ENCODE measurements at places on chromosomes 5 and 9.
A peak's percentile ranks its signal among the peaks of the same experiment; 100 is the strongest.

- DNase-seq = no peak
Measured at GRCh38 chr9:5819174-5819573, 13.7 kb downstream of the ERMP1 start.

DNA sequence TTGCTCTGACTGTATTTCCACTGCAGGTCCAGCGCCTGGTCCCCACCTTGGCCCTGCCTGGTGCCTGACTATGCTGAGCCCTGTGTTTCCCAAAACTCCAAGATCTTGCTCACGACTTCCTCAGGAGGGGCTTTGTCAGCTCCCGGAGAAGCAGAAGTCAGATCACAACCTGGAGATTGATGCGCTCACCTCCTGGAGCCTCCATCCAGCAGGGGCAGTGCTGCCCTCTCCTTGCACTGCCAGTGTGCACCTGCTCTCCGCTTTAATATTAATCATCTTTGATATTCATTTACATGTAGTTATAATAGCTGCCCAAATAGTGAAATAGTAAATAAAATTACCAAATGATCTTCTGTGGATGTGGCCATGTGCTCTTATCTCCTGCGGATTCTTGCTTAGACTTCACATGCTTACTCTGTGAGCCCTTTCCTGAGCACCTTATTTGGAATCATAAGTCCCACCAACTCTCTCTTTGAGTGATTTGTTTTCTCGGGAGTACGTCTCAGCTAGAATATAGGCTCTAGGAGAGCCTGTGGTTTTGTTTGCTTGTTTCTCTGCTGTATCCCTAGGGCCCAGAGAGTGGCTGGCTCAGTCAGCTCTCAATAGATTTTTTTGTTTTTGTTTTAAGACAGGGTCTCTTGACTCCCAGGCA lies 17.4 kb downstream of the MAML1 start:
- no peak for DNase-seq

GRCh38 chr9:87578625-87579024 lies 81.0 kb downstream of the DAPK1 start:
- DNase-seq = no peak

DNA sequence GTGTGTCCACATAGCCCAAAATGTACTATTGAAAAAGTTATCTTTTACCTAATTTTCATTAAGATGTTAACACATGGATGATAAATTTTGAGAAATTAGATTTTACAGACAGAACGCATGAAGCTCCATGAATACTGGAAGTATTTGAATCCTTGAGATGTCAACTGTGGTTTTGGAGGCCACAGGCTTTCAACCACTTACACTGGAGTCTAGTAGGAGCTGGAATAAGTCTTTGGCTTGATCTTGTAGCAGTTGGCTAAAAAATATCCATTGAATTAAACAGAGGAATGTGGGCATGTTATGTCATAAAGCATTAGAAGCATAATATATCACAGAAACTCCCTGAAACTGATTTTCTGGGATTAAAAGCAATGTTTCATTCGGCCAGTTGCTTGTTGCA lies 52.9 kb downstream of the CAMK4 start:
- DNase-seq = no peak

- no peak for DNase-seq
Measured at GRCh38 chr5:38796742-38797108, 49.1 kb upstream of the OSMR start.

DNA sequence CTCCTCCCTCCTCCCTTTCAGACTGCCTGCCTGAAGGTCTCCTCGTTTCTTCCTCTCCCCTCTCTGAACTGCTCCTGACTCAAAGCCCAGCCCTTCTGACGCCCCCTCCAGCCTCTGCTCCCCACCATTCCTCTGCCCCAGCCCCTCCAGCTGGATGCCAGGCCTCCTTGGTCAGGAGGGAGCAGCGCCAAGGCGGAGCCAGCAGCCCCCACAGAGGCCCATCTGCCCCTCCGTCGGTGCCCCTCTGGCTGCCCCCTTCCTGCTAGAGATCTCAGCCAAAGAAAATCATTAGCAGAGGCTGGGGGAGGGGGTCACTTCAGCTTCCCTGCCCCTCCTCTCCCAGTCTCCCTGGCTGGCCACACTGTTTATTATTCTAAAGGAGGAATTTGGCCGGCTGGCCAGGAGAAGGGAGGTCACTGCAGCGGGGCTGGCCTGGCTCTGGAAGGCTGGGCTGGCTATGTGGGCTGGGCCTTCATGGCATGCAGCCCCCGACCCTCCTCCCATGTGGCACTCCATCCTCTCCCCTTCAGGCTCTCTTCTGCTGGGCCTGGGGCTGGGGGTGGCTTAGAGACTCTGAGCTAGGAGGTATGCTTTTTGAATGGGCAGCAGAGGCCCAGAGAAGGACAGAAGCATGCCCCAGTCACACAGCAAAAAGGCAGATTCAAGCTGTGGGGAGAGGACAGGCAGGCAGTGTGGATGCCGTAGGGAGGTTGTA lies 16.9 kb downstream of the PDGFRB start:
- peak; percentile 99 for DNase-seq

DNA sequence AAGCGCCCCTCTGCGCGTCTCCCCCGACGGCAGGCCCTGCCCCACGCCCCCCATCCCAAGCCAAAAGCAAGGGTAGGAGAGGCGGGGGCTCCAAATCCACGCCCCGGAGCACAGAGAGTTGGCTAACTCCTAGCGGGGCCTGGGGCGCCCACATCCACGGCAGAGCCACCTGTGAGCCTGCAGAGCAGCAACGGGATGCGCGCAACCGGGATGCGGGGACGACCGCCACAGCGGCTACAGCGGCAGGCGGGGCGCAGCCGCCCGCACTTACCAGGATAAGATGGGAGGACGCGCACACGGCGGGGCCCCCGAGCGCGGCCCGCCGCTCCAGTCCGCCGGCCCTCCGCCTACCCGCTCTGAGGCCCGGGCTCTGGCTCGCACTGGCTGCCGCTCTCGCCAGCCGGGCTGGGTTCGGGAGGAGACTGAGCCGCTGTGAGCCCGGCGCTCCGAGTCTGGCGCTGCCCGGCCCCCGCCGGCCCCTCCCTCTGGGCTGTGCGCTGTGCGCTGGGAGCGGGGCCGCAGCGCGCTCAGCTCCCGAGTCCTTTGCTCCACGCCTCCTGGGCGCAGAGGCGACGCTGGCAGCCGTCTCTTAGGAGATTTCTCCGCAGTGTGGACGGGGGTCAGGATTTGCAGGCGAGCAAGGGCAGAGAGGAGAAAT lies at the start of gene SLC24A2:
Gene SLC24A2, minus strand, starts transcription at position 424 of the 658 bp plus-strand sequence.
- DNase-seq = no peak

DNA sequence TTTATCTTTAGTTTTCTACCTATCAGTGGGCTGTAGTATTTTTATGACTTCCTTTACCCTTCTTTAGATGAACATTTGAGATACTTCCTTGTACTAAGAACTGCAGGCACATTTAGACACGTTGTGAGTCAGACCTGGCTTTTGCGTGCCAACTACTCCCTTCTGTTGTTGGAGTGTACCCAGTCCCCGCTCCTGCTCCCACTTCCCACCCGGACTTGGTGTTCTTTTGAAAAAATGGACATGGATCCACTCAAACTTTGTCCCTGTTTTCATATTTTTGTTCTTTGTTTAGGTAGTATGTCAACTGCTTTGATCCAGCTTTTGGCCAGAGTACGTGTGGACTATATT lies 60.7 kb downstream of the PARP8 start:
- no peak for DNase-seq

DNA sequence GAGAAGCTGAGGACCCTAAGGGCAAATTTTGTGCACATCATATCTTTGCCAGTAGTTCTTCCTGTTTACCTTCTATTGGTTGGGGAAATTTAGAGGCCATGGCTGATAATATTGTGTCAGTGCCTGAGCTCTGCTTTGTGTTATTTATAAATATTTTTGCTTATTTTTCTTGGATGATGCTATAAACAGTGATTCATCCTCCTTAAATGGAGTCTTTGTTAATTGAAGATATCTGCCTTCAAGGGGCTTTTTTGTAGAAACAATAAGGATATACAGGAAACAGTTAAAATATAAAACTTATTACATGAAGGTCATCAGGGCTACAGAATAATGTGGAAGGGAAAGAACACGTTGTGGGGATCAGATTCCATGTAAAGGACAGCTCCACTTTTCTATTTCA lies 78.0 kb downstream of the PAM start:
- peak; percentile 47 for DNase-seq

DNA sequence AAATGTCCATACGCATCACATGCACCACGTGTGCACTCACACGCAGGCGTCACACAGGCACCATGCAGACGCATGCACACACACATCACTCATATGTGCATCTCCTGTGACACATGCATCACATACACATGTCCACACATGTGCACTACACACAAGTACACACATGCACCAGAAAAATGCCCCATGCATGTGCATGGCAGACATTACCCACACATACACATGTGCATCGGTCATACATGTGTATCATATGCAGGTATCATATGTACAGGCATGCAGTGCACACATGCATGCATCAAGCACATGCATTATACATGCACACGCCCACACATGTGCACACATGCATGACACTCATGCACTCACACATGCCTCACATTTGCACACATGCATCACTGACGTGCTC lies 26.1 kb downstream of the ADAMTS2 start:
- DNase-seq = no peak

DNA sequence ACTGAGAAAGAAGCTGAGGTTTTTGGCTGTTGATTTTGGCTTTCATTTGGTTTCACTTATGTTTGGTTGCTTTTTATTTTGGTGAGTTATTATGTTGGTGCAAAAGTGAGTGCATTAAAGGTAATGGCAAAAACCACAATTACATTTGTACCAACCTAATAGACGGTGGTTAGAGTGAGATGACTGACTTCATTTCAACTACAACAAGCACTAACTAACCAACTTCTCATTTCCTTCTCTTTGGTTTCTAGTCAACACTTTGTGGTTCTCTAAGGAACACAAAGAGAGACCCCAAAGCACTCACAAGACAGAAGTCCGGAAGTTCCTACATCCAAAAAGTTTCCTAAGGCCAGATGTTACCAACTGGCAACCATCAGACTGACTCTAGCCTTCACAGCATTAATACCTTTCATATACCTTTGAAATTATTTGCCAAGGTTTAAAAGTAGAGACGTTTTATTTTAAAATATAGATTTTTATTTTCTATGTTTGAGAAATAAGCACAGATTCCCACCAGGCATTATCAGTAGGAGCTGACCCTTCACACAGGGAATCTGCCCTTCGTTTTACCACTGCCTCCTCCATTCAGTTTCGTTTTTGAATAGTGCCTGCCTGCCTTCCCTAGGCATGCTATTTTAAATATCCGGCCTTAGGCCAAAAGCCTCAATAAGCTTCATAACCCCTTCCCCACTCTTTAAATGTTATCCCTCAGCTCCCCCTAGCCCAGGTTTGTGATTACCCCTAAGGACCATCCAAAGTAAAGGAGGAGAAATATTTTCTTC lies 301.1 kb upstream of the PTGER4 start:
- DNase-seq = no peak

- no peak for DNase-seq
Measured at GRCh38 chr9:94613003-94613402, 19.4 kb upstream of the FBP2 start.

DNA sequence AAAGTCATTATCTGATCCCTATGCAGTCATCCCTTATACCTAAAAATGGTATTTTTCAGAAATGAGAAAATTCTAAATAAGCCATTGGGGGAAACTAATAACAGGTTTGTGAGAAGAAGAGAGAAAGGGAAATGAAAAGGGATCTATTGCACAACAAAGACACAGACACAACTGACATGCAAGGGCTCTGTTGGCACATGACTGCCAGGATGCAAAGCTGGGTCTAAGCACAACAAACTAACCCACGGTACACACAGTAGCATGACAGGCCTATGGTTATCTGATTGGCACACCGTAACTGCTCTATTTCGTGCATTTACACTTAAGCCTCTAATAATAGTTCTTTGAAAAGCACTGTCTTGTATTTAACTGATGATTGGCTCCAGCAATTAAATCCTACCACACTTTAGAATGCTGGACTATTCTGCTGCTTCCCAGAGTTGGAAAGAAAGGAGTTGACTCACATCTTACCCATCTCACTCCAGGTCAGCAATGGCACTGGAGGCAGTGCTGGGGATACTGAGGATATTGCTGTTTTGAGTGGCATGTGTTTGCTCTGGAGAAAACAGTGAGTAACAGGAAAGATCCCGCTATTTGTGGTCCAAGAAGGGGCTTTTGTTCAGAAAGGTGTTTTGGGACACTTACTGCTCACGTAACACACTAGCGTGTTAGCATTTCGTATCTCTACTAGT lies 328.3 kb downstream of the GLIS3 start:
- DNase-seq = no peak

DNA sequence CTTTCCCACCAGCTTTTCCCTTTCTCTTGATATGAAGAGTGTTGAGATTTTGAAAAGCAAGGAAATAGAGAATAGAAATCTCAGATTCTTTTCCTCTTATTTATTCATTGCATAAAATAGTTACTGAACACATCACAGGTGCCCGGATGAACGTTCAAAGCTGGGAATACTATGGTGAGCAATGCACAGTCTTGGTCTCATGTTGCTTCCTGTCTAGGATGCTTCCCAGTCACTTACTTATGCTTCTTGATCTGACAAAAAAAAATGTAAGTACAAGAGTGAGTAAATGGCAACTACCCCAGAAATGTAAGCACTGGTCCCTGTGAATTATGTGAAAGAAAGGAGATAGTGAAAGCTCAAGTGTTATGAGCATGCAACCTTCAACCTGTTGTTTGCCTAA lies 153.5 kb upstream of the S1PR3 start:
- no peak for DNase-seq

DNA sequence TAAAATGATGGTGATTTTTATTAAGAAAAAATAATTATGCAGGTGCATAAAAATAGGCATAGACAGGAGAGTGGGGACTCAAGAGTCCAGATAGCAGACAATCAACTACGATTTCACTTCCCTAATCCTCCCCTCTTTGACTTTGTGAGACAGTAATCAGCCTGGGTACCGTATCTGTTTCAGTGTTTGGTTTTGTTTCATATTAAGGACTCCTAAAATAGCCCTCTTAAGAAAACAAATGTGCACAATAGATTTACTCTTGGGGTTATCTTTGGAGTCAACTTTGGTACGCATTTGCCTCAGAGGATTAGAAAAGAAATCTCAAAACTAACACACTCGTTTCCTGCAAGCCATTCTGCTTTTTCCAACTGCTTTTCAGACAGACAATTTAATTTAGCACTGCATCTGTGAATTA lies 96.3 kb downstream of the ZNF608 start:
- no peak for DNase-seq

DNA sequence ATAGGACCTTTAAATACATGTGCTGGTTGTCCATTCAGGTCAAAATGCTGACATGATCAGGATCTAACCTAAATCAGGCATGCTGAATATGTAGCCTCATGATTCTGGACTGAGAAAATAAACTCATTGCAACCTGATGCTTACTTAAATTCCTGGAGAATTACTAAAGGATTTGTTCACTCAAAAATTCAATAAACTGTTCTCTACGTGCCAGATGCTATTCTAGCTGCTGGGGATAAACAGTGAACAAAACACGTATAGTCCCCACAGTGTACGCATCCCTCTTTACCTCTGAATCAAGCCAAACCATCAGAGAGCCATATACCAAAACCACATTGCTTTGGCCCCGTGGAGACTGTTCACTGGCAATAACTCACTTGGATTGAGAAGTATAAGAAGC lies 6.1 kb downstream of the SCAI start:
- peak; percentile 48 for DNase-seq

GRCh38 chr5:127428748-127429147 lies 88.7 kb upstream of the PRRC1 start:
- no peak for DNase-seq
